Hematopoietic multipotent progenitor cell treated with erythropoietin and hydrocortisone succinate and interleukin-3 and kit ligand, for 8 days (in vitro differentiated cells): ENCODE measurements at places on chromosomes 4 and X.

DNA sequence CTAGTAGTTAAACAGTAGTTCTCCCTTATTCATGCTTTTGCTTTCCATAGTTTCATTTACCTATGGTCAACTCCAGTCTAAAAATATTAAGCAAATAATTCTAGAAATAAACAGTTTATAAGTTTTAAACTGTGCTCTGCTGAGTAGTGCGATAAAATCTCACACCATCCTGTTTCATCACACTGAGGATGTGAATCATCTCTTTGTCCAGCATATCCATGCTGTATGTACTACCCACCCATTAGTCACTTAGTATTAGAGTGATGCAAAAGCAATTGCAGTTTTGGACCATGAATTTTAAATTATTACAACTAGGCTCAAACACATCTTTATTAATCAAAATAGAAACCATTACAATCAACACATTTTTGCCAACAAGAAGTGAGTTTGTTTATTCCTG, 187.4 kb downstream of the TEX13C start:
- no peak for DNase-seq

GRCh38 chrX:15310117-15310516, 5.3 kb downstream of the ASB11 start:
- DNase-seq = peak; percentile 43

DNA sequence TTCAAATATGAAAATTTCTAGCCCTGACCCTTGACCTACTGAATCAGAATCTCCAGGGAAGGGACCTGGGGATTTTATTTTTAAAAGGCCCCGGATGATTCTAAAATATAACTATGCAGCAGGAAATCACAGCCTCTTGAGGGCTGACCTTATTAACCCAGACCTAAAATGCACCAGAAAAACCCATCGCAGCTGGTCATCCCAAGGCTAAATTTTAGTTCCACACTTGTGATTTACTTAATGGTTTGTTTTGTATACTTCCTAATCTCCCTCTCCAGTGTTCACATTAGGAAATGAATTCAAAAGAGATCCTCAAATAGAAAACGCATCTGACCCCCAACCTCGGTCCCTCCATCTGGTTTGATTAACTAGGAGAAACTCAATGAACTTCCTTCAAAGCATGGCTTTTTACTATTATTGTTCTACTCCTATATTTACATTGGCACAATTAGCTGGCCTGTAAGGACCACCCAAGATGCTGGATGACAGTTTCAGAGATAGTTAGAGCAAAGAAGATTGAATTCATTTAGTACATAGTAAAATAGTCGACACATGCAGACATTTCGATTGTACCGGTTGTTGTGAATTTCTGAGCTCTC, 147.8 kb upstream of the MED14 start:
- DNase-seq = no peak

GRCh38 chr4:24856586-24856985, 56.3 kb downstream of the CCDC149 start:
- DNase-seq = no peak

DNA sequence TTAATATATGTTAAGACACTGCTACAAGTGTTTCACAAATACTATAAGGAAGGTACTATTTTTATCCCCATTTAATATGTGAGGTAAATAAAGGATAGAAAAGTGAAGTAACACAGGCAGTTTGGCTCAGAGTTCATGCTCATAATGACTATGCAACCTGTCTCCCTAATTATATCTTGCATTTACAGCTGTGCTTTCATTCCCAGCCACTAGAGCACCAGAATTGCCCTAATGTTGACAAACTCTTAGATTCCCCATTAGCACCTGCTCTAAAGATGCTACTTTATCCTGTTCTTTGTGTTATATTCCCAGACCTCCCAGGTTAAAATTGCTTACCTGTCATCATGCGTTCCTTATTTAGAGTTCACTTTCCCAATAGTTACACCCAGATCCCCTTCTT, 833.6 kb downstream of the CCSER1 start:
- DNase-seq = no peak

DNA sequence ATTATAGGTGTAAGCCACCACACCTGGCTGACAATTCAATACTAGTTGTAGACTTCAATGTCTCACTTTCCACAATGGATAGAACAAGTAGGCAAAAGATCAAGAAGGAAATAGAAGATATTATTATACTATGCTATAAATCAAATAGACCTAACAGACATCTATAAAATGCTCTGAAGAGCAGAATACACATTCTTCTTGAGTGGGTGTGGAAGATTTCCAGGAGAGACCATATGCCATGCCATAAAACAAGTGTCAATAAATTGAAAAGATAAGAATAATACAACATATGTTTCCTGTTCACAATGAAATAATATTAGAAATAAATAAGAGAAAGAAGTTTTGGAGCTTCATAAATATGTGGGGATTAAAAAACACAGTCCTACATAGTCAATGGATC, 179.3 kb upstream of the AMOT start:
- DNase-seq = no peak

DNA sequence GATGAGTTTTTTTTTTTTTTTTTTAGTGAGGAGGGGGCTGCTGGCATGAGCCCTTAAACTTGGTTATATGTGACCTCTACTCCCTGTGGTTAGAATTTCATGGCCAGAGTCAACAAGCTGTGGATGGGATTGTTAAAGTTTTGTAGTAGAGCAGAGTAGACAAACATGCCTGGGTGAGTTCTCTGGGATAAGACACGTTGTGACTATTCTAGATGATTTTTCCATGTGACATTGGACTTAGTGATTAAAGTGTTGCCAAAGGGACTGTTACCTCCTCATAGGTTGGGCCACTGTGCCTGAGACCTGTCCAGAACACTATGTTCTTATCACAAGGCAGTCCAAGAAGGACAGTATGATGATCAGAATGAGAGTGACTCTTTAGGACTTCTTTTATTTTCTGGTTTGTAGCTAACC, 28.8 kb upstream of the ALB start:
- DNase-seq = no peak

GRCh38 chrX:130933358-130933757, 30.3 kb upstream of the ENOX2 start:
- no peak for DNase-seq

DNA sequence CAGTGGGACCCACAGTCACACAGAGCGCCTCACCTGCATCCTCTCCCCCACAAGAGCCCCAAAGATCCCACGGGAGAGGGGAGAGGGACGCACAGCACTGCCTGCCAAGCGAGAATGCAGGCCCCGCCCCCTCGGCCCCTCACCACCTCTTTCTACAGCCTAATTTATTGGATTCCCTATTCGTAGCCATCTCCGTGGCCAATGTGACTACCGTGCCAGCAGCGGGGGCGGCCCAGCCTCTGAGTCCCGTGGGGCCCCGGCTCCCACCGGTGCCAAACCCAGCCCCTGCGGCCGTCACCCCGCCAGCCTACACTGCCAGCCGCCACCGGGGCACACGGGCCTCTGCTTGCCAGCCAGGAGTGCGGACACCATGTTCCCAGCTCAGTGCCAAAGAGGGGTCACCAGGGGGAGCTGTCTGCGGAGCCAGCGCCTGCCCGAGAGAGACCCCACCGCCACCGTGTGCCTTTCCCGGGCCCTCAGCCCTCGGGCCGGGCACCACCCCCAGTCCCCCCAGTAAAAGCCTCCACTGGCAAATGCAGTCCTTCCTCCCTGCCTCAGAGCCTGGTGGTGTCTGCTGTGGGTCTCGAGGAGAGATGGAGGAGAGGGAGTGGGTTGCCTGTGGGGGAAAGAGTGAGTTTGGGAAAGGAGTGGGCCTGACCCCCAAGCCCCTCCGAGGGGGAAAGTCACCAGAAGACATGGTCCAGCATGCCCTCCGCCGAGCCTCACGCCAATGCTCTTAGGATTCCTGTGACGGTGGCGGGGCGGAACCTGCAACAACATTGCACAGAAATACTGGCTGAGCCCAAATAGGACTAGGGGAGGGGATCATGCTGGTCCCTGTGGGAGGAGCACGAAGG, 19.6 kb upstream of the PLXNB3 start:
- DNase-seq = no peak

- no peak for DNase-seq
Observed at GRCh38 chr4:699816-700580, 5.6 kb upstream of the PCGF3 start.

DNA sequence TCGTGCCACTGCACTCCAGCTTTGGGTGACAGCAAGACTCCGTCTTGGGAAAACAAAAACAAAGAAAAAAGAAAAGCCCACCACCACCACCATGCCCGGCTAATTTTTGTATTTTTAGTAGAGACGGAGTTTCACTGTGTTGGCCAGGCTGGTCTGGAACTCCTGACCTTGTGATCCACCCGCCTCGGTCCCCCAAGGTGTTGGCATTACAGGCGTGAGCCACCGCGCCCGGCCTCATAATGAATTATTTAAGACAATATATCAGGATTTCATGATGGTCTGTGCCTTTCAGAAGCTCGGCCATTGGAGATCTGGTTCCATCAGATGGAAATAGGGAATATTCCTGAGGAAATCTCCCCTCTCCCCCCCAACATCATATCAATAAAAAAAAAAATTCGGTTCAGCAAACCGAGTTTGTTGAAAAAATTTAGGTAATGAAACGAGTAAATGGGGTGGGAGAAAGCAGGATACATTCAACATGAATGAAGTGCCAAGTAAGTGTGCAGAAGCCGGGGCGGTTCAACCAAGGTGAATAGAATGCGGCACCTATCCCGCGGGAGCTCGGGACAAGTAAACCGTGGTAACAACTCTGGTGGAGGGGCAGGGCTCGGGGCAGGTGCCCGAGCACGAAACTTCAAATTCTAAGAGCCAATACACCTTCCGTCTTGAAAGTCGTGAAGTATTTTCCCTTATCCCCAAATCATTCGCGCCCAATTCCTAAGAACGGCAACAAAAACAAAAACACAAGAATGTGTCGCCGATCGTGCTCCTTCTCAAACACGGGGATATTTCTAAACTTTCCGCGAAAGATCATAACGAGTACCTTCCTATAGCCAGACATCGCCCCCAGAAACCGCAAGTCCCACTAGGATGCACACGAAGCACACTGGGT, 773 bp upstream of the TXLNG start:
- no peak for DNase-seq
